CD4-positive, alpha-beta memory T cell (primary cell): ENCODE measurements at places on chromosomes 2 and 18.

GRCh38 chr2:180268006-180268405, 260.9 kb upstream of the CWC22 start:
- no peak for DNase-seq

DNA sequence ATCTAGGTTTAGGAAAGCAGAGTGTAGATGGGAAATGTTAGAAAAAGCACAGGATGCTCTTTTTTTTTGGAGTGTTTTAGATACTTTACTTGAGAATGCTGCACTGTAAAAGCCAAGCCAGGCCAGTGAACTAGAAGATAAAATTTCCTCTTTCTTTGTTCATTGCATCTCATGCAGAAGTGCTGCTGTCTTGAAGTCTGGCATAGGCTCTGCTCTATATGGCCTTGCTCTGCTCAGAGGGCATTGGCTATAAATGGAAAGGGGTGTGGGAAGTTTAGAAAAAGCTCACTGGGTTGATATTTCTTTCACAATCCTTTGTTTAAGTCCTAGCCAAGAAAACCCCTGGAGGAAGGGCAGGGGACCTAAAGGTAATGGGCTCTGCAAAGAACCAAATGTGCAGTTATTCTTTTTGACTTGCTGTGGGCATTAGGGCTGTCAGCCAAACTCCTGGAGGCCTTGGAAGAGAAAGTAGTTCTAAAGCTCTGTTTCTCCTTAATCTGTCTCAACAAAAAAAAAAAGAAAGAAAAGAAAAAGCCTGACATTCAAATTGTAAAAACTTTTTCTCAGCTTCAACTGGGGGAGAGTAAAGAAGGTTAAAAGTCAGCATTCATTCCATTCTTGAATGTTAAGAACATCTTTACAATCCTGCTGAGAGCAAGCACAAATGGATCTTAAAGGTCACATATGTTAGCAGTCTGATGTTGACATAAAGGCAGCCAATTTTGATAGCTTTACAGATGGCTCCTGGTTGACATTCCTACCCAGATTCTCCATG, 338.3 kb downstream of the GULP1 start:
- no peak for DNase-seq

GRCh38 chr18:13433685-13434084, 215.1 kb downstream of the LDLRAD4 start:
- no peak for DNase-seq

DNA sequence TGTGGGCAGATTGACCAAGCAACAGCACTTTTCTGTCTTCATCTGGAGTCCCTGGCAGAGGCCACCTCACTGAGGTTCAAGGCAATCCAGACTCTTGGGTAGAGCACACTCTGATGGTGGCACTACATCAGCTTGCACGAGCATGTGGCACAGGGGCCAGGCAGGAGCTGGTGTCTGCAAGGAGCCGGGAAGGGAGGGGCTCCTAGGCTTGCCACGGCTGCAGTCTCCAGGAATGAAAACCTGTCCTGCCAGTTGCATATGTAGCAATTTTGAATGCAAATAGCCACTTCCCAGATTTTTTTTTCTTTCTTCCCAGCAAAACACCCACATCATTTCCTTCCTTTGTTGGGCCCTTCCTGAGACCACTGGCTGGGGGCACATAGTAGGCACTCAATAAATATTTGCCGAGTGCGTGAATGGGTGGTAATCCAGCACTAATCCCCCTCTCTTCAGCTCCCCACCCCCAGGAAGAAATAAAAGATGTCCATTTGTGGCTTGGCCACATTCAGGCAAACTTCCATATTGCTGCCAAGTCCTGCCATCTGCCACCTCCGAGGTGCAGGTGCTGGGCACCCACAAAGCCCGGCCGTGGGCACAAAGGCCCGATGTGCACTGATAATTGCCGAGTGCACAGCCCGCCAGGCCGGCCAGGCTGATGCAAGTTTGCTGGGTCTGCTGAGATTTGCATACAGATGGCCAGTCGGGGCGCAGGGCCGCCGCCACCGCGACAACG, 72.4 kb downstream of the MYCN start:
- DNase-seq = no peak

- no peak for DNase-seq
These were observed 22.9 kb upstream of the FSHR start for GRCh38 chr2:49177194-49177593.
